Fibroblast of skin of left quadriceps (primary cell): ENCODE measurements at places on chromosomes 3 and 15.

- DNase-seq, result no peak
These were observed 44.1 kb upstream of the TBC1D23 start for GRCh38 chr3:100216713-100217112.

- no peak for DNase-seq
These were observed 254.8 kb downstream of the ZBTB20 start for GRCh38 chr3:114892131-114892879.

- no peak for DNase-seq
These were observed 18.6 kb upstream of the SYNM start for GRCh38 chr15:99086327-99086667.

DNA sequence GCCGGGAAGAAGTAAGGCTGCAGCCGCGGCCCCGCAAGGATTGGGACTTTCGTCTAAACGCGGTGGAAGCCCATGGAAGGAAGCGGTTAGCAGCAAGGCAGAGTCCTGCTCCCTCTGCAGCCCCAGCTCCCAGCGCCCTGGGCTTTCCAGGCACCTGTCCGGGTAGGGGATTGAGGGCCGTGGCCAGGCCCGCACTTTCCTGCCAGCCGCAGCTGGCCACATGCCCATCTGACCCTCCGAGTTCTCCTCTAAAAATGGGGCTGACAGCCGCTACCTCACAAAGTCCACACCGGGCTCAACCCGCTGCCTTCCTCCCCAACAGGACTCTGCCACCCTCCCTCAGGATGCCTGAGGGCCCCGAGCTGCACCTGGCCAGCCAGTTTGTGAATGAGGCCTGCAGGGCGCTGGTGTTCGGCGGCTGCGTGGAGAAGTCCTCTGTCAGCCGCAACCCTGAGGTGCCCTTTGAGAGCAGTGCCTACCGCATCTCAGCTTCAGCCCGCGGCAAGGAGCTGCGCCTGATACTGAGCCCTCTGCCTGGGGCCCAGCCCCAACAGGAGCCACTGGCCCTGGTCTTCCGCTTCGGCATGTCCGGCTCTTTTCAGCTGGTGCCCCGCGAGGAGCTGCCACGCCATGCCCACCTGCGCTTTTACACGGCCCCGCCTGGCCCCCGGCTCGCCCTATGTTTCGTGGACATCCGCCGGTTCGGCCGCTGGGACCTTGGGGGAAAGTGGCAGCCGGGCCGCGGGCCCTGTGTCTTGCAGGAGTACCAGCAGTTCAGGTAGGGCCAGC lies 1.9 kb downstream of the NEIL1 start:
- DNase-seq, result no peak

- DNase-seq, result no peak
These were observed 46.2 kb downstream of the COL8A1 start for GRCh38 chr3:99684644-99685043.

DNA sequence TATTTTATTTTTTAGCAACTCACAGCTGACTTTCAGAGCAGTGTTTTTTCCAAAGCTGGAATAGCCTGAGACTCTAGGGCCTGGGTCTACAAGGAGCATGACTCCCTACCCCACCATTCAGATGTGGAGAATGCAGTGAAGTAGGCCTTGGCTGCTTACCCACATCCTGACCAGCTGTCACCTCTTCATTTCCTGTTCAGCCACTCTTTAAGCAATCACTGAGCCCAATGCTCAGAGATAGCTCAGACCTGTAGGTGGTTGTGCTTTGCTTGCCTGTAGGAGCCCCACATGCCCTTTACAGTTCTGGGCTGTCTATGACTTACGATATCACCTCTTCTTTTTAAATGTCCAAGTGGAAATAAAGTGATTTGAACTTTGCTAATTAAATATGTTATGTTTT lies 148.1 kb downstream of the NEK11 start:
- no peak for DNase-seq

- no peak for DNase-seq
These were observed 22.9 kb downstream of the SIAH2 start for GRCh38 chr3:150739877-150740645.

- no peak for DNase-seq
These were observed 69.5 kb downstream of the ATP1B3 start for GRCh38 chr3:141945726-141946485.
